Stimulated activated CD4-positive, alpha-beta T cell treated with anti-CD3 and anti-CD28 coated beads, Interleukin-12 subunit alpha, Interleukin-12 subunit beta, amount 100 ng/mL, for 24 hours (primary cell): ENCODE measurements at places on chromosomes 1 and 21.

DNA sequence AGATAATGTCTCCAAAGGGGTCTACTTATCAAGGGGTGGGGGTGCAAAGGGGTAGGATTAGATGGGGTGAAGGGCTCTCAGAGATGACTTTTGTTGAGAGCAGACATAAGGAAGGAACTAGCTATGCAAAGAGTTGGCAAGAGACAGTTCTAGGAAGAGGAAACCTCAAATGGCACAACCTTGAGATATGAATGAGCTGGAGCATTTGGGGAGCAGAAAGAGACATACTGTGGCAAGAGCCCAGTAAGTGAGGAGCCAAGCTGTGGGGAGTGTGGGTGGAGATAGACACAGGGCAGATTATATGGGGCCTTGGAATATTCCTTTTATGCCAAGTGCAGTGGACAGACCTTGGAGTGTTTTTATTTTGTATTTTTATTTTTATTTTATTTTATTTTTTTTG is 84.8 kb upstream of the BTG3 start:
- DNase-seq: no peak

GRCh38 chr1:98030483-98030882 is 109.6 kb upstream of the DPYD start:
- DNase-seq: no peak

- no peak for DNase-seq
Measured at GRCh38 chr1:220556641-220557040, 28.7 kb downstream of the MARK1 start.

- DNase-seq: no peak
Measured at GRCh38 chr1:89890085-89890752, 69.4 kb downstream of the LRRC8D start.

DNA sequence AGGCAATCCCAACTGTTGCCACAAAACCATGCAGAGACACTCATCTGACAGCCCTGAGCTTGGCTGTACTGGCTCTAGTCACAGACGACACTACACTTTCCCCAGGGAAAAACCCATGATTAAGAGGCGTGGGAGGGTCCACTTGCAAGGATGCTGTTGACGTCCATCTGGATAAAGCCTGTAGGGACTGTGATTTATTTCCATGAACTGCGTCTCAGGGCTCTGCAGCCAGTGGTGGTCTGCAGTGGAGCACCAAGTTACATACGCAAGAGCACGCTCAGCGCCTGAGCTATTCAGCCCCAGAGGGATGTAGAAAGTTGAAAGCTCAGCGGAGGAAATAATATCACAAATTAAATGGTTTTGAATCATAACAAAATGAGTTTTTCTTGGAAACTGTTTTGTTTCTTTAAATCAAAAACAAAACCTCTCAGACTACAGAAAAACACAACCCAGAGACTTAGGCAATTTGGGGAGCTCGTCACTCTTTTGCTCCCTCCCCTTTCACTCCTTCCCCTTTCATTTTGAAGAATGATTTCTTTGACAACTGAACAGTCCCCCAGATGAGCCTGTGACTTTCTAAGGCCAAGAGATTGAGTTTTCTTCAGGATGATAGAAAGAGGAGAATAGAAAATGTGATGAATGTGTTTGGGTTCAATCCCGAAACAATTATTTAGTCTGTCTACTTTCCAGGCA is 71.2 kb downstream of the NGF start:
- DNase-seq: no peak

DNA sequence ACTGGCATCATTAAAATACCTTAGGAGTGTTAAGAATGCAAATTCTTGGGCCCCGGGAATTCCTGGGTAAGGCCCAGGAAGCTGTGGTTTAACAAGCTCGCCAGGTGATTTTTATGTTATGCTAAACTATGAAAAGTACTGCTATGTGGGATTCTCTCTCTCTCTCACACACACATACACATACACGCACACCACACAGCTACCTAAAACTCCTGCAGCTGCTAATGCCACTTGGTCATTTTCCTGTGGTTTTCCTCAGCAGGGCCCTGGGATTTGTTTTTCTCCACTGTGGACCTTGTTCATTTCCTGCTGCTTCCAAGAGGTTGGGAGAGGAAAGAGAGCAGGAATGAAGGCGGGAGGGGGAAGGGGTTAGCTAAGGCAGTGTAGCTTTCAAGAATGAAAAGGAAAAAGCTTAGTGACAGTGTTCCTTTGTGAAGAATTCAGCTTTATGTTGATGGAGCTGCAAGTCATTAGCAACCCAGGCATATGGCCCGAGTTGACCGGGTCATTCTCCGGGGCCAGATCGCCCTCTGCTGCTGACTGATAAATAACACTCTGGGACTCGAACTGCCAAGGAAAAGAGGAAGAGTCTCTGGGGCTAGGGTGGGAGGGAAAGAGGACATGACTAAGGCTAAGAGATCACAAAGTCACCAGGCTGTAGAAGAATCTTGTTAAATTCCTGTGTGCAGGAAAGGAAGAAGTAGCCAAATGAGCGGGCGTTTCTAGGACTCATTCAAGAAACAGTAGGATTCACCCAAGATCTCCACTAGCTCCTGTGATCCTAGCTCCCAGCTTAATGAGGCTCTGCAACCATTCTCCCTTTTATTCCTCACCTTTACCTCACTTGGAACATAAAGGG is 30.5 kb upstream of the LRIG2 start:
- DNase-seq: no peak

- peak; percentile 29 for DNase-seq
Measured at GRCh38 chr1:203673550-203674411, 47.1 kb downstream of the ATP2B4 start.

DNA sequence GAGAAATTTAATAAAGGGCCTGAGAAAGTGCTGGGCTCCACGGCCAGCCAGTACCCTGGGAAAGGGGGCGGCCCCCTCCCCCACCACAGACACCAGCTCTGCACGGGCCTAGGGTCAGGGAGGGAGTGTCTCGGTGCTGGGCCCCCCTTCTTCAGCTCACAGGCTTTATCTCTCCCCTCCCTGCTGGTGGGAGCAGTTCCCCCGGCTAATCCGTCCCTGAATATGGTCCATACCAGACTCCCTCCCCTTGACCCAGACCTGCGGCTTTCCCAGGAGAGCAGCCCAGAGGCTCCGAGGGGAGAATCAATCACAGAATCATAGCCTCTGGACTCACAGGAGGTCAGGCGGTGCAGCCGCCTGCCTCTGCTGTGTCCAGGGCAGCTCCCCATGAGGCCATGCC is 26.0 kb upstream of the RSPO1 start:
- no peak for DNase-seq

GRCh38 chr1:30420519-30421050 is 302.8 kb downstream of the MATN1 start:
- no peak for DNase-seq

DNA sequence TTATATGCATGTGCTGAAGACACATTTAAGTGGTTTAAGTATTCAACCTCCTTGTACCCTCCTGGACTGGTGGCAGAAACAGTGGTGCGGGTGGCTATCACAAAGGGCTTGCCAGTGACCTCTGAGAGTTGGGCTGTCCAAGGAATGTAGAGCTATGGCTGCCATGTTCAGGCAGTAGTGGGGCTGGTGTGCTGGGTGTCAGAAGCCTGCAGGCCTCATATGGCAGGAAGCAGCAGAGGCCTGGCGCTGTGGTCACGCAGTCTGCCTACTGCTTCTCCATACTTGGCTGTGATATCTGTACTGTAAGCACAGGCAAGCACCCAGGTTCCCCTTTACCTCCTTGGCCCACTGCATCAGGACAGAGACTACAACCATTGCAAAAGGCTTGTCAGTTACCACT is 870.0 kb downstream of the LRRIQ3 start:
- DNase-seq: no peak

- DNase-seq: no peak
Measured at GRCh38 chr1:243977094-243977493, 74.0 kb upstream of the ZBTB18 start.

DNA sequence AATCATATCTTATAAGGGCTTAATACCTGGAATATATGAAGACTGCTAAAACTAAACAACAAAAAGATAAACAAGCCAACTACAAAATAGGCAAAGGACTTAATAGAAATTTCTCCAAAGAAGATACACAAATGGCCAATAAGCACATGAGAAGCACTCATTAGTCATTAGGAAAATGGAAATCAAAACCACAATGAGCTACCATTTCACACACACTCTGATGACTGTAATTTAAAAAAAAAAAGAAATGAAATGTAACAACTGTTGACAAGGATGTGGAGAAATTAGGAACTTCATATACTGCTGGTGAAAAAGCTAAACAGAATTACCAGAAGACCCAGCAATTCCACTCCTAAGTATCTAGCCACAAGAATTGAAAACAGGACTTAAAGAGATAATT is 374.2 kb upstream of the ZP4 start:
- no peak for DNase-seq

DNA sequence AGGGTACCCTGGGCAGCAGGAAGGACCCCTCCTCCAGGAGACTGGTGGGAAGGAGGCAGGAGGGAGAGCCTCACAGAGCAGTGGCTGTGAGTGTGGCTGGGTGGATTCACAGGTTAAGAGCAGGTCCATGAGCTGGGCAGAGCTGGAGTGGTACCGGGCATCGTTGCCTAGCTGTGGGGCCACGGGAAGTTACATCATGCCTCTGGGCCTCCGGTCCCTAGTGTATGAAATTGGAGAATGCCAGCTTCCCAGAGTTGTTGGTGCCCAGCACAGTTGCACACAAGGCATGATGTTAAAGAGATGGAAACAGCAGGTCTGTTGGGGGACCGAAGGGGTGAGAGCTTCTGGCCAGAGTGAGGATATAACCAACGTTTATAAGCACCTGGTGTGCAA is 18.5 kb downstream of the FOXO6 start:
- no peak for DNase-seq
